ENCODE measurements at places on chromosomes 2 and 18. TPM values are rescaled to one million over a fixed set of nuclear protein-coding genes. Genes with fewer than 3 reads are reported as not detected.
A peak's percentile ranks its signal among the peaks of the same experiment; 100 is the strongest.

- DNase-seq, result no peak
These were observed 869 bp upstream of the TCF23 start for GRCh38 chr2:27147935-27148334.

GRCh38 chr2:85710687-85711577 is 16.8 kb downstream of the GNLY start:
- DNase-seq, result peak; percentile 18

DNA sequence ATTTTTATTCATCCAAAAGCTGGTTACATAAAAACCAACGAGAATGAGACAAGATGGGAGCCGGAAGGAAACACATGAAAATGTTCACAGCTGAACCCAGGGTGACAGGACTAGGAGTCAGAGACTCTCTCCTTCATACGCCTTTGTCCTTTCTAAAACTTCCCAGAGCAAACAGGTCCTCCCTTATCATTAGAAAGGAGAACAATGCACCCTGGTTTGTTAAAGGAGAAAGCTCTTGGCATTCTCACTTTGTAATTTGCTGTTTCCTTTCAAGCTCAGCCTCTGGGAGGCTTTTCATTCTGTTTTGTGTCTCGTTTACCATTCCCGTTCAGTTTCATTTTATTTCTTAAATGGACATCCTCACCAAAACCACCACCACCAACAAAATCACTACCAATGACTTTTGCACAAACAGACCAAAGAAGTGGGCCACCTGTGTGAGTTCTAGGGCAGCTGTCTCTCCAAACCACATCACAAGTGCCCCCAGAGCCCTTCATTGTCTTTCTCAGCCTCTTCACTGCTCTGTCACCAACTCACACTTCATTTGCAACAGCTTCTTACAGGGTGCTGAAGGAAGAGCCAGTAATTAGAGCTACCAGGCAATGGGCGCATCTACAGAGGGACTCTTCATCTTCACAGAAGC is 105.3 kb downstream of the HDAC4 start:
- no peak for DNase-seq

DNA sequence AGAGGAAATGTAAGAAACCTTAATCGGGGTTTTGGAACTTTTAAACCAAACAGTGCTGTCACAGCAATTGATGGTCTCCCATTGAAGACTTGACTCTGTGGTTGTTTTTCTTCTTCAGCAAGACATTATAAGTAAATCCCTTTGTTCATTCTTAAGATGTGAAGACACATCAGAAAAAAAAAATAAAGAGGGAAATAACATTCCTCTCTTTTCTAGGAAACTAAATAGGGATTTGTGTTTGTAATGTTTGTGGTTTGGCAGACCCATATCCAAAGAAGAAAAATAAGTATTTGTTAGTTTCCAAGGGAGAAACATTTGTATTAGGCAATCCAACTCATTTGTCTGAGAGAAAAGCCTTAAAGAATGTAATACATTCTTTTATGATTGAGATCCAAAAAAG is 359.9 kb downstream of the DSC3 start:
- DNase-seq, result no peak

DNA sequence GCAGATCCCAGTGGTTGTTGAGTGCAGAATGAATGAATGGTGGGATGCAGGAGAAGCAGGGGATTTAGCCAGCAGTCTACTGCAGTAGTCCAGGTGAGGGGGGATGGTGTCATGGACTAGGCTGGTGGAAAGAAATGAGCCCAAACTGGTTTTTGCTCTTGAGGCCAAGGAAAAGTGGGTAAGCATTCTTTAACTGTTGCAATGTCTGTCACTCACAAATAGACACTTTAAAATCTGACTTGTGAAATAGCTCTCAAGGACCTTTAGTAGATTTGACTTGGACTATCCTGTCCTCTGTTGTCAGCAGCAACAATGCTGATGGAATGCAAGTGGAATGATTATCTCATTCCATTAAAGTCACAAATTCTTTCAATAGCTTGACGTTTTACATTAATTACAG is 37.5 kb upstream of the STK17B start:
- no peak for DNase-seq

GRCh38 chr18:2935438-2936192 is 77.3 kb downstream of the LPIN2 start:
- DNase-seq, result no peak

GRCh38 chr2:158530829-158531228 is 74.1 kb downstream of the PKP4 start:
- DNase-seq, result no peak

GRCh38 chr2:62415019-62415431 is 91.0 kb downstream of the TMEM17 start:
- no peak for DNase-seq

GRCh38 chr2:198232281-198232680 is 427.9 kb downstream of the PLCL1 start:
- DNase-seq, result no peak

GRCh38 chr2:237574894-237575868 is 8.8 kb downstream of the PRLH start:
- no peak for DNase-seq

DNA sequence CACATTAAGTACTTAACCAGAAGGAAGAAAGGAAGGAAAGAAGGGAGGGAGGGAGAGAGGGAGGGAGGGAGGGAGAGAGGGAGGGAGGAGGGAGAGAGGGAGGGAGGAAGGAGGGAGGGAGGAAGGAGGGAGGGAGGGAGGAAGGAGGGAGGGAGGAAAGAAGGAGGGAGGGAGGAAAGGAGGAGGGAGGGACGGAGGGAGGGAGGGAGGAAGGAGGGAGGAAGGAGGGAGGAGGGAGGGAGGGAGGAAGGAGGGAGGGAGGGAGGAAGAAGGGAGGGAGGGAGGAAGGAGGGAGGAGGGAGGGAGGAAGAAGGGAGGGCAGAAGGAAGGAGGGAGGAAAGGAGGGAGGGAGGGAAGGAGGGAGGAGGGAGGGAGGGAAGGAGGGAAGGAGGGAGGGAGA is 363.3 kb downstream of the MBD2 start:
- DNase-seq, result no peak

GRCh38 chr2:96249654-96250053 is 16.1 kb downstream of the TMEM127 start:
- DNase-seq, result no peak

DNA sequence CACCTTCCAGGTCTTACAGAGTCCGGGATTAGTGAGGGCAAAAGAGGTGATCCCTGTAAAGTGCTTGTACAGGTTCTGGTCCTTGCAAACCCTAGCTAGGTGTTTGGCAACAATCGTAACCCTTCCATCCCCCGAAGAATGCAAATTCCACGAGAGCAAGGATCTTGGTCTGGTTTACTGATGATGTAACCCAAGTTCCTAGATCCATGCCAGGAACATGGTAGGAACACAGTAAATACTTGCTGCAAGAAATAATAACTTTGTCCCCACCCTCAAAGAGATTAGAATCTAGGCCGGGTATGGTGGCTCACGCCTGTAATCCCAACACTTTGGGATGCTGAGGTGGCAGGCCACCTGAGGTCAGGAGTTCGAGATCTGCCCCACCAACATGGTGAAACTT is 6.8 kb upstream of the NEU2 start:
- DNase-seq, result no peak

DNA sequence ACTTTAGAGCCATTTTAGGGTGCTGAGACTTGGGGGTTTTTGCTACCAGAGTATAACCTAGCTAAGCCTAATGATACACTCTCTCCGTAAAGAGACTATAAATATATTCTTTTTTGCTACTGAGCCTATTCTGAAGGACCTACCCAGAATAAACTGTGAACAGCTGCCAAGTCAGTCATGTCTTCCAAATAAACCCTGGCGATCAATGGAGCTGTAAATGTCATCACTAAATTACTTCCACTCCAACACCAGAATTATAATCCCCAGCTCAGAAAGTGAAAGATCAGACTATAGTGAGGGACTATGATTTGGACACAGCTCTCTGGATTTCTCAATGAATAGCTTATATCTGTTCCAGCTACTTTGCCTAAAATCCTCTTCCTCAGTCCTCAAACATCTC is 178.9 kb downstream of the METTL4 start:
- no peak for DNase-seq

GRCh38 chr2:225569995-225570394 is 170.5 kb downstream of the NYAP2 start:
- DNase-seq, result no peak

DNA sequence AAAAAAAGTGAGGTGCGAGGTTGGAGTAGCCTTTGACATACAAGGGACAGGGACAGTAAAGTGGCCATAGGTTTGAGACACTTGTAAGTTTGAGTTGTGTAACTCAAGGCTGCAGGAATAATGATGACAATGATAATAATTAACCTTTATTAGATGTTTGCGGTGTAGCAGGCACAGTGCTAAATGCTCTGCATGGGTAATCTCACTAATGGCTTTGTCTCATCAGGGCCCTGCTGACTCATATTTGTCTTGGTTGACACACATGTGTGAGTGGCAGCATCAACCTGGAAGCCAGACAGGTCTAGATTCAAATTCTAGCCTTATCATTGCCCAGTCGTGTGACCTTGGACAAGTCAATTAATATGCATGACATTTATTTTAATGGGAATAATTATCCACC is 126.2 kb downstream of the FSHR start:
- DNase-seq, result no peak

DNA sequence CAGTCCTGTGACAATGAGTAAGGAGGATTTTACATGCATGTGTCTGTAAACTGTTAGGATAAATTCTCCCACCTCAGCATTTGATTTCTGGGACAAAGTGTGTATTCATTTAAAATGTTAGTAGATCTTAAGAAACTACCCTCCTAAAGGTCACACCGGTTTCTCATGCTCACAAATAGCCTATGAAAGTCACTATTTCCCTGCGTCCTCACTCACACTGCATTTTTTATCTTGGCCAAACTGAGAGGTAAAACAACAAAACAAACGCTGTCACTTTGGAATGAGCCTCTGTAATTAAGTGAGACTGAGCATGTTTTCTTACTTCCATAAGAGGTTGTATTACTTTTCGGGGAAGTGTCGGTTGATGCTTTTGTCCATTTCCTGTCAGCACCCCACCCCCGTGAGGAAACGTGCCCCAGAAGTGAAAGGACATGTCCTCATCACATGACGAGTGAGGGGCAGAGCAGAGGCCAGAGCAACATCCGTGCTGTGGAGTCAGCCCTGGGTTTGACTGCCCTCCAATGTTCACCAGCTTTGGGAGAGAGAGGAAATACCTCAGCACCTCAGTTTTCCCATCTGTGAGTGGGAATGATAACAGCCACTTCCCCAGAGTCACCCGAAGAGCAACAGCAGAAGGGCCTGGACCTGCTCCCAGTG is 3.1 kb downstream of the GYPC start:
- peak; percentile 51 for DNase-seq

DNA sequence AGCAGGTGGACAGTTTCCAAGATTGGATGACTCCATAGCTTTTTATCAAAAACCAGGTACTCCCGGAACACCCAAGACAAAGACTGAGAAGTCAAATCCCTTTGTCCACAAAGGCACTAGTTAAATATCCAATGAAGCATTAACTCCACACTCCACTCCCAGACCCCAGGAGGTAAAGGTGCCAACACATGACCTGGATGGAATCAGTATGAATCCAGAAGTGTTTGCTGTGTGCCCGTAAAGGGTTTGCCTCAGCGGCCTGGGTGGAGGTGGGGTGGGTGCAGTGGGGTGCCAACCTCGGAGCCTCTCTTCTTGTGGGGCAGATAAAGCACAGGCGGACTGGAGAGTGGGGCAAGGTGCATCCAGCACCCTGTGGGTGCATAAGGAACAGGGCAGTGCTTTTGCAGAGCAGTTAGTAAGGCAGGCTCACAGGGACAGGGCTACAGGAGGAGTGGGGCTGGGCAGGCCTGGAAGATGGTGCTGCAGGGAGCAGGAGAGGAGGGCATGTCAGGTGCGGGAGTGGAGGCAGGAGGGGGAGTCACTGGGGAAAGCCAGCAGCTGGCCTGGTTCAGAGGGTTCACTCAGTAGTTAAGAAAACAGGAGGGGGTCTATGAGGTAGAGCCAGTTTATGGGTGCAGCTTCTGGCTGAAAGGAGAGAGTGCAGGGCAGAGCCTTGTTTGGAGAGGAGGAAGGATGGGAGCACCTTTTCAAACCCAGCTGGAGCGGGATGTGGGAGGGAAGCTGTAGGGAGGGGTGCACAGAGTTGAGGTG is 208.4 kb upstream of the SMAD2 start:
- peak; percentile 43 for DNase-seq

DNA sequence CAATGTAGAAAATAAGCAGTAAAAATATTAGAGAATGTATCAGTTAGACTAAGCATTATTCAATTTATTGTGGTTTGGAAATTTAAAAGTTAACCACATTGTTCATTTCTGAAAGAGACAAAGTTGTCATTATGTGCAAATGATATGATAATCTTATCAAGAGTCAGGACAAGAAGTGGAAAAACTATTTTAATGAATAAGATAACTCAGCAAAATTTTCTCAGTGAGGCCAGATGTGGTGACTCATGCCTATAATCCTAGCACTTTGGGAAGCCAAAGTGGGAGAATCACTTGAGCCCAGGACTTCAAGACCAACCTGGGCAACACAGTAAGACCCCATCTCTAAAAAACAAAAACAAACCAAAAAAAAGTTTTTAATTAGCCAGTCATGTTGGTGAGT is 39.5 kb upstream of the CERS6 start:
- no peak for DNase-seq

GRCh38 chr2:68806511-68807109 is 64.6 kb downstream of the BMP10 start:
- no peak for DNase-seq

DNA sequence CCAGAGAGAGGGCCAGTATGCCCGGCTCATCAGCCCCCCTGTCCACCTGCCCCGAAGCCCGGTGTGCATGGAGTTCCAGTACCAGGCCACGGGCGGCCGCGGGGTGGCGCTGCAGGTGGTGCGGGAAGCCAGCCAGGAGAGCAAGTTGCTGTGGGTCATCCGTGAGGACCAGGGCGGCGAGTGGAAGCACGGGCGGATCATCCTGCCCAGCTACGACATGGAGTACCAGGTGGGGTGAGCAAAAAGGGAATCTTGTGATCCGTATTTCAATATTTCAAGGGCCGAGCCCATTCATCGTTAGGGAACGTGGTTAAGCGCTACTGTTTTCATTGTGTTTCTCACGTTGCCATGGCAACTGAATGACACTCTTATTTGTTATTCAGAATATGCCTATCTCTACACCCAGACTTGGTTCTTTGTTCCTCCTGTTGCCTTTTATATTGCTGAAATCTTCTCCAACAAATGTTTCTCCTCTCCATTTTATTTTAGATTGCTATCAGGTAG is 81.5 kb downstream of the NRP2 start:
- no peak for DNase-seq

- peak; percentile 48 for DNase-seq
These were observed 1.7 kb upstream of the SMAD4 start for GRCh38 chr18:51028201-51028805.

Gene CYBRD1
- polyA plus RNA-seq, result 266 TPM

Gene CCBE1
- polyA plus RNA-seq, result 1.3 TPM

Gene DIS3L2
- 14.5 TPM for polyA plus RNA-seq

Gene UPP2
- polyA plus RNA-seq, result not detected

Gene CPSF3
- 21.7 TPM for polyA plus RNA-seq

Gene CYP27C1
- polyA plus RNA-seq, result not detected

Gene ATRAID
- 89.2 TPM for polyA plus RNA-seq

Gene ADI1
- 326 TPM for polyA plus RNA-seq

Data from small intestine (tissue), 16 donors.